Tongue (tissue), 3 donors: ENCODE measurements at places on chromosomes 1 and 21.

- no peak for DNase-seq
Observed at GRCh38 chr1:206455289-206455665, 15.0 kb upstream of the IKBKE start.

DNA sequence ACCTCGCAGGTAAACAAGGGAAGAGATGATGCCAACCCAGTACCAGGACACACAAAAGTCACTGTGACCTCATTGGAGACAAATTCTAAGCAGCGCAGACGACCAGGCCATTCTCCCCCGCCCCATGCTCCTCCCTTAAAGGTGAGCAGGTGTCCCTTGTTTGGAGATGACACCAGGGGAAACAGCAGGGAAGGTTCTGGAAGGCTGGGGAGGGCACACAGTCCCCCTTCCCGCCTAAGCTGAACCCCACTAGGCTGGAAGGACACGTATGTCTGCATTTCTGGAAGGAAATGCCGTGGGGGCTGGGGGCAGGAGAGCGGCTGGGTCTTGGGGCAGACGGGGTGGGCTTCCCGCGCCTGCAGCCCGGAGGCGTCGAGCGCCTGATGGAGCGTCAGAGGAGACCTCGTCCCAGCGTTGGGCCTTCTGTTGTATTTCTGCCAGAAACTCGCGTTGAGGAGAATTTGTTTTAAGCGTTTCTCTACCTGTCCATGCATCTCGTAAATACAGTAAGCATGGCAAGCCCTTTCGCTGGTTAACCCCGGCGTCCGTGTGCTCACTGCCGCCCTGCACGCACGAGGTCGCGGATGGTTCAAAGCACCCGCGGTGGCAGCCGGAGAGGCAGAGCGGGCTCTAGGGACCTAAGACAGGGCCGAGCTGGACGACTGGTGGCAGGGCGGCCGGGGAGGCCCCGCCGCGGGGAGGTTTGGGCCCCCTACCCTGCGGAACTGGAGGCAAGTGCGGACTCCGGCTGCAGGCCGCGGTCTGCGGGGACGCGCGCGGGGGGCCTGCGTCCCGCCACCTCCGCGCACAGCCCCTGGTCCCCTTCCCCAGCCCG lies 1.2 kb upstream of the LHX4 start:
- DNase-seq = peak; percentile 22

- DNase-seq = no peak
Observed at GRCh38 chr21:44869781-44870747, 3.4 kb downstream of the PTTG1IP start.

DNA sequence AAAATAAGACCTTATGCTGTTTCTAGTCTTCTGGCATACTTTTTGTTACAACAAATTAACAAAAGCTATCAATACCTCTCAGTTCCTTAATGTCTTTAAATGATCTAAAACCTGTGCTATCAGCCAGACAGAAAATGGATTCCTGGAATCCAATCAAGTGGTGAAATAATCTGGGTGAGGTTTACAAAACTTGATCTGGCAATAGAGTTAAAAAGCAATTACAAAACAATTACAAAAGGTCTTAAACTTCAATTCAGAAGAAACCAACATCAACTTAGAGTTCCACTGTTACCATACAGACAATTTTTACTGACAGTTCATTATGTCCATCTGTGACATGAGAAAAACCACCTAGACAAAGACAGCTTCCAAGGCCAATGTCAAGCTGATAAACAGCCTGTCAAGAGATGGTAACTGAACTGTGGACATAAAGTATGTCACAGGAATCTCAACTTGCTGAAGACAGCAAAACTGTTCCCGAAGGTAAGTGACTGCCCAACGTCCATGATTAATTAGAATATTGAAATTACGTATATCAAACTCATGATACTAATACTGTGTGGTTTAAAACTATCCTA lies 17.4 kb downstream of the ZZZ3 start:
- no peak for DNase-seq

DNA sequence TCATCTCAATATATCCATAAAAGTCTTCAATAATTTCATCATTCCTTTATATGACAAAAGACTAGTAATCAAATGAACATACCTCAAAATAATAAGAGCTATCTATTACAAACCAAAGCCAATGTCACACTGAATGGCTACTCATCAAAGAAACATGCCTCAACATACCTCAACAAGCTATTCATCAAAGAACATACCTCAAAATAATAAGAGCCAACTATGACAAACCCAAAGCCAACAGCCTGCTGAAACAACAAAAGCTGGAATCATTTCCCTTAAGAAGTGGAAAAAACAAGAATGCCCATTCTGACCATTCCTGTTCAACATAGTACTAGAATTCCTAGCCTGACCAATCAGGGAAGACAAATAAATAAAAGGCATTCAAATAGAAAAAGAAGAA lies 1373.7 kb downstream of the BRINP3 start:
- no peak for DNase-seq

- peak; percentile 18 for DNase-seq
Observed at GRCh38 chr1:169601096-169601881, 15.0 kb upstream of the F5 start.

GRCh38 chr1:112389689-112390088 lies 6.3 kb upstream of the CTTNBP2NL start:
- DNase-seq = no peak

DNA sequence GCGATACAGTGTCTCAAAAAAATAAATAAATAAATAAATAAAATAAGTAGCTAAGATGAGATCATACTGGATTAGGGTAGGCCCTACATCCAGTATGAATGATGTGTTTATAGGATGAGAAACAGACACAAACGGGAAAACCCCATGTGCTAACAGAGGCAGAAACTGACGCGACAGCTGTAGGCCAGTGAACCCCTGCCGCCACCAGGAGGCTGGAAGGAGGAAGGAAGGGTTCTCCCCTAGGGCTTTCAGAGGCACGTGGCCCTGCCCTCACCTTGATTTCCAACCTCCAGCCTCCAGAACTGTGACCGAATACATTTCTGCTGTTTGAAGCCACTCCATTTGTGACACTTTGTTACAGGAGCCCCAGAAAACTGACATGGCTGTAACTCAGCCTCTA lies 38.5 kb downstream of the CHD5 start:
- DNase-seq = peak; percentile 31
